ENCODE measurements at places on chromosomes 3 and 15.
A peak's percentile ranks its signal among the peaks of the same experiment; 100 is the strongest.

GRCh38 chr3:47722859-47723258 is 58.8 kb downstream of the SMARCC1 start:
- H3K4me3 ChIP-seq, result no peak overlapping the region
- peaks cover 9% of the 10 kb centered on the region for H3K4me1 ChIP-seq
- DNase-seq, result no peak
- no peak overlapping the region for H3K27ac ChIP-seq
- no peaks in the 10 kb centered on the region for H3K27me3 ChIP-seq

DNA sequence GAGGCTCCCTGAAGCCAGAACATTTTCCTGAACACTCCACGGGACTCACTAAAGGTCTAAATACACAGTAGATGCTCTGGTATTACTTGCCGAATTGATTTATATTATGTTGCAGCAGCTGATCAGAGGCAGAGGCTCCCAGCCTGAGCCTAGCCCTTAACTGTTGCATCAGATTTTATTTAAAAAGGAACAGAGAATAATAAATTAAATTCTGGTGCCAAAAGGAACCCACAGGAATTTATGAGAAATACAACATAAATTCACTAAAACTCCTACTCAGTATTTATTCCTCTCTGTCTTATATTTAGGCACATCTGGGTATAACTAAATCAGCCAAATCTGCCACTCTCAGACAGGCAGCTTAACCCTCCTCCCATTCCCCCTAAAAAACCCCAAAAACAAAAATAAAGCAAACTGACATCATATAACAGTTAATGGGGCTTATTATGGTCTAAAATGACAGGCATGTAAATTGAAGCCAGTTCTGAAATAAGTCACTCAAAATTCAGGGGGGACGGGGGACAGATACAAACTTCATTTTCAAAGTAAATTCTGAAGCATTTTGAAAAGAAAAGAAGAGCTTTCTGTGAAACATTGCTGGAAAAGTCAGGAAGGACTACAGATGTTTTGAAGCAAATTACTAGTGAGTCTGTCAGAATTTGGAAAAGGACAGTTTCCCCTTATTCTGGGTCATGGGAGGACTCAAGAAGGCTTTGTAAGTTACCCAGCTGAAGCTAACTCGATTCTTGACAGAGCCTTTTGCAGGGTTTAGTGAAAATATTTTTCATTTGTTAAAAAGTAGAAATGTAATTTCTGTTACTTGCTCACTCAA is 53.8 kb upstream of the CORO2B start:
- no peak for DNase-seq
- no peaks in the 10 kb centered on the region for H3K36me3 ChIP-seq
- H3K27me3 ChIP-seq, result peaks cover 55% of the 10 kb centered on the region
- no peaks in the 10 kb centered on the region for H3K4me1 ChIP-seq
- no peak overlapping the region for H3K27ac ChIP-seq

DNA sequence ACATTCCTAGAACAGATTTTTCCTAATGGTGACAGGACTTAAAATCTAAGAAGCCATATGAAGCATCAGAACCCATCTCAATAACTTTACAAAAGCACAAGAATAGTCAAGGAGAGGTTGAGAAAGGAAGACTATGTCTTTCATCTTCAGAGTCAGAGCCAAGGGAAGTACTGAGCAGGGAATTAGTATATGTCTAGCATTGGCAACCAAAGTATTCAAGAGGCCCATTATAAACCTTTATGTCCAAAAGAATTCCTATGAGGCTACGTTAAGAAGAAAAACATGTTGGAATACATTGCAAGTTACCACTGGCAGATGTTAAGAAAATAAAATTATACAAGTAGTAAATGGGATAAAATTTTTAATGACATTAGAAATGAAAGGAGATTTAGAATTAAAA is 150.5 kb downstream of the MAGI1 start:
- H3K4me3 ChIP-seq, result no peak overlapping the region
- DNase-seq, result no peak
- no peak overlapping the region for H3K27ac ChIP-seq
- no peaks in the 10 kb centered on the region for H3K27me3 ChIP-seq
- H3K4me1 ChIP-seq, result no peaks in the 10 kb centered on the region

DNA sequence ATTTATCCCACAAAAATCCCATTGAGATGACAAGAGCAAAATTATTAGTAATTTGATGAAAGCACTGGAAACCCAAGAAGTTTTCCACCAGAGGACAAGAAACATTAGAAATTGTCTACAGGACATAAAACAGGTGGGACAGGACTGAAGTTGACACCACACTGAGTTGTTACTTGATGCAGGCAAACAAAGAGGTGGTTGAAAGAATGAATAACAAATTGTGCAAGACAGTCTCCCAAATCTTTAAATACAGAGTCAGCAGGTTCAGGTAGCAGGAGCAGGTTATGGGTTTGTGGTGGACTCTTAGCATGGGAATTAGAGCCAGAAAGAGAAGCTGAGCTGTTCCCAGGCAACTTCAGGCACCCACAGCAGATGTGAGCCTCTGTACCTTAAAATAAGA is 30.3 kb upstream of the ARRDC4 start:
- no peak for DNase-seq
- H3K27ac ChIP-seq, result no peak overlapping the region
- H3K36me3 ChIP-seq, result no peaks in the 10 kb centered on the region
- no peak overlapping the region for H3K4me3 ChIP-seq
- no peaks in the 10 kb centered on the region for H3K4me1 ChIP-seq
- no peaks in the 10 kb centered on the region for H3K27me3 ChIP-seq

GRCh38 chr15:82871358-82871757 is 61.9 kb downstream of the WHAMM start:
- peaks cover 19% of the 10 kb centered on the region for H3K27me3 ChIP-seq
- H3K27ac ChIP-seq, result no peak overlapping the region
- no peaks in the 10 kb centered on the region for H3K4me1 ChIP-seq
- peaks cover 6% of the 10 kb centered on the region for H3K36me3 ChIP-seq
- no peak overlapping the region for H3K4me3 ChIP-seq

GRCh38 chr3:150317469-150317868 is 90.6 kb upstream of the TSC22D2 start:
- no peaks in the 10 kb centered on the region for H3K4me1 ChIP-seq
- no peak for DNase-seq
- no peak overlapping the region for H3K27ac ChIP-seq
- no peak overlapping the region for H3K4me3 ChIP-seq
- H3K36me3 ChIP-seq, result no peaks in the 10 kb centered on the region
- peaks cover 54% of the 10 kb centered on the region for H3K27me3 ChIP-seq

DNA sequence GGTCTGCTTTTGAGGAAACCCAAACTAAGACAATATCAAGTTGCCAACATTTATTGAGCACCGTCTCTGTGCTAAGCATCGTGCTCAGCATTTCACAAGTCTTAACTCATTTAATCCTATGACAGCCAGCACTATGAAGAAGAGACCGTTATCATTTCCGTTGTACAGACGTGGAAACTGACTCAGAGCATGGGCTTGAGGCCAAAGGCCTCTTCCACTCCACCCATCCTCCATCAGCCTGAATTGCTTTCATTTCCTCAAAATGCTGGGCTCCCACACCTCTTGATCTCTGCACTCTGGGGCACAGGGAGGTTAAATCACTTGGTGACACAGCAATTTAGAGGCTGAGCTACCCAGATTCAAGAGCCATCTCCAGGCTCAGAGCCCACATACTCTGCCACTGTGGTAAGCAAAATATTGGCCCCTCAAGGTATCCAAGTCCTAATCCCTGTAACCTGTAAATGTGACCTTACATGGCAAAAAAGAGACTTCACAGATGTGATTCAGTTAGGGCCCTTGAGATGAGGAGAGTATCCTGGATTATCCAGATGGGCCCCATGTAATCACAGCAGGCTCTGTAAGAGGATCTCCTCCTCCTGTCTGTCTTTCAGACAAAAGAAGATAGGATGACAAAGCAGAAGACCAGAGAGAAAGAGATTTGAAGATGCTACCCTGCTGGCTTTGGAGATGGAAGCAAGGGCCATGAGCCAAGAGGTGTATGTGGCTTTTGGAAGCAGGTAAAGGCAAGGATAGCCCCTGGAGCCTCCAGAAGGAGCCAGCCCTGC is 24.3 kb upstream of the FLNB start:
- peak overlapping the region; percentile 93 for H3K27ac ChIP-seq
- H3K27me3 ChIP-seq, result no peaks in the 10 kb centered on the region
- peaks cover 4% of the 10 kb centered on the region for H3K36me3 ChIP-seq

- no peaks in the 10 kb centered on the region for H3K36me3 ChIP-seq
- no peak for DNase-seq
- no peaks in the 10 kb centered on the region for H3K27me3 ChIP-seq
- no peaks in the 10 kb centered on the region for H3K4me1 ChIP-seq
- no peak overlapping the region for H3K4me3 ChIP-seq
- H3K27ac ChIP-seq, result no peak overlapping the region
Measured at GRCh38 chr3:17442332-17443049, 299.9 kb downstream of the TBC1D5 start.

- DNase-seq, result no peak
- peaks cover 6% of the 10 kb centered on the region for H3K4me1 ChIP-seq
- no peak overlapping the region for H3K27ac ChIP-seq
- no peaks in the 10 kb centered on the region for H3K27me3 ChIP-seq
Measured at GRCh38 chr15:55195996-55196395, 745 bp downstream of the RSL24D1 start.

DNA sequence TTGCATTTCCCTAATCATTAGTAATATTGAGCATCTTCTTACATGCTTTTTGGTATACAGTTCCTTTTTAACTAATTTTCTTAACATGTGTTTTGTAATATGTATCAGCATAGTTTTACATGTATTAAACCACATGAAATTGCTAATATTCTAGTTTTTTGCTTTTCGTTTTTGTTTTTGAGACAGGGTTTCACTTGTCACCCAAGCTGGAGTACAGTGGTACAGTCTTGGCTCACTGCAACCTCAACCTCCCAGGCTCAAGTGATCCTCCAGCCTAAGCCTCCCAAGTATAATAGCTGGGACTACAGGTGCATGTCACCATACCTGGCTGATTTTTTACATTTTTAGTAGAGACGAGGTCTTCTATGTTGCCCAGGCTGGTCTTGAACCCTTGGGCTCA is 4.4 kb upstream of the ISG20 start:
- no peak for DNase-seq
- no peaks in the 10 kb centered on the region for H3K27me3 ChIP-seq
- peaks cover 39% of the 10 kb centered on the region for H3K36me3 ChIP-seq
- H3K4me1 ChIP-seq, result peaks cover 58% of the 10 kb centered on the region
- peak overlapping the region; percentile 91 for H3K4me3 ChIP-seq

GRCh38 chr15:41503669-41504010 is 10.0 kb downstream of the ITPKA start:
- H3K27me3 ChIP-seq, result peaks cover 28% of the 10 kb centered on the region
- H3K27ac ChIP-seq, result no peak overlapping the region

DNA sequence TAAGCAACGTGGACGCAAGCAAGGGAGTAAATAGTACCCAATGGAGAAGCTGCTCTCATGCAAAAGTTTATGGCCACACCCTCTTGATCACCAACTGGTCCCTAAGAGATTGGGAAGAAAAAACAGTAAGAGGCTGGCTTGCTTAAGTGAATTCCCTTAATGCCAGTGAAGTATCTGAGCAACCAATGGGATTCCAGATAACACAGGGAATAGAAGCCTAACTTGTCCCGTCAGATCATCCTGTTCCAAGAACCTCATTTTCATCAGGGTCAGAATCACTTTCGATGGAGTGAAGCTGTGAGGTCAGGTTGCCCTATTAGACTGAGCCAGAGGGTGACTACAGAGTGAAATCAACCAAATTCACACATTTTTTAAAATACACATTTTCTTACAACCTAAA is 104.3 kb downstream of the CD47 start:
- H3K4me3 ChIP-seq, result no peak overlapping the region
- no peak for DNase-seq
- H3K36me3 ChIP-seq, result no peaks in the 10 kb centered on the region
- peaks cover 18% of the 10 kb centered on the region for H3K4me1 ChIP-seq
- H3K27me3 ChIP-seq, result no peaks in the 10 kb centered on the region

- peaks cover 25% of the 10 kb centered on the region for H3K27me3 ChIP-seq
- H3K4me3 ChIP-seq, result no peak overlapping the region
- H3K4me1 ChIP-seq, result no peaks in the 10 kb centered on the region
- DNase-seq, result no peak
- H3K27ac ChIP-seq, result no peak overlapping the region
- no peaks in the 10 kb centered on the region for H3K36me3 ChIP-seq
Measured at GRCh38 chr3:122982216-122983185, 45.1 kb downstream of the SEMA5B start.

DNA sequence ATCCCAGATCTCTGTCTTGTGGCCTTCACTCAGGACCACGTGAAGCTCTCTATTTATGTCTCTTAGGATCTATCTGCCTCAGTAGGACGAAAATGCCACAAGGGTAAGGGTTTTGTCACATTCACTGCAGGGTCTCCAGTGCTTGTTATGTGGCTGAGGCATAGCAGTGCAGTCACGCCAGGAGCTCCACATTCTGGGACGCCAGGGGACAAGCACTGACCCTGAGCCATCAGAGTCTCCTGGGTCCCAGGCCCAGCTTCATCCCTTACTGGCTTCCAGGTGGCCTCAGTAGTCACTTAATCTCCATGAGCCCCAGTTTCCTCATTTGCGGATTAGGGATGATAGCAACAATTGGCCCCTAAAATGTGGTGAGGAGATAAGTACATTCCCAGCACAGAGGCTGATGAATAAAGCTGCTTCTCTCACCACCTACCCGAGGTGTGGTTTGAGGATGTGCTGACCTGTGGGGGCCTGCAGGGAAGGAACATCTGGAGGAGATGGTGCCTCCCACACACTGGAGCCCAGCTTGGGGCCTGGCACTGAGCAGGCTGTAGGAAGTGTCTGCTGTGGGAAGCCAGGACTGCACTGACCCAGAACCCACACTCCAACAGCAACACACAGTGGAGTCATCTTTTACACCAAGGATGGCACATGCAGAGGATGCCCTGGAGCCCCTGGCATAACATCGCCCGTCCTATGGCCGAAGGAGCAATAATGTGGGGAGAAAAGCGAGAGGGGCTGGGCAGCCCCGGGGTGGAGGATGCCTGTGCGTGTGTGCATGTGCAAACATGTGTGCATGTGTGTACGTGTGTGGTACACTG is 93.2 kb upstream of the IQSEC1 start:
- DNase-seq, result no peak
- no peak overlapping the region for H3K4me3 ChIP-seq
- H3K36me3 ChIP-seq, result no peaks in the 10 kb centered on the region
- peaks cover 13% of the 10 kb centered on the region for H3K27me3 ChIP-seq
- H3K27ac ChIP-seq, result no peak overlapping the region

DNA sequence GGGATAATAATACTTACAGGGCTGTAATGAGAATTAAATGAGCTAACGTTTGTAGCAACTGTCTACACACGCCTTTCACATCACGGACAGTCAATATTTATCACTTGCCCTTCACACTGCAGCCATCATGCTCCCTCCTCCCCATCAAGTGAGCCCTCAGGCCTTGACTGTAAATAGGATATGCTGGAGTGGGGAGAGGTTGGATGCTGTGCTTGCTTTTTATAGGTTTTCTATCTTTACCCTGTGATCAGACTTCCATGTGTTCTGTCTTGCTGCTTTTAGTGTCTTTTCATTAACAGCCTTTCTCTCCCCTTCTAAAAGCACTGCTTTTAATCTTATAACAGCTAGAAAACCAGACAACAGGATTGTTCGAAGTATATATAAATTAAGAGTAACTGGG is 12.8 kb upstream of the MAGEF1 start:
- H3K4me1 ChIP-seq, result no peaks in the 10 kb centered on the region
- H3K27ac ChIP-seq, result no peak overlapping the region
- no peaks in the 10 kb centered on the region for H3K36me3 ChIP-seq
- peaks cover 35% of the 10 kb centered on the region for H3K27me3 ChIP-seq
- no peak overlapping the region for H3K4me3 ChIP-seq
- no peak for DNase-seq
